ENCODE measurements at places on chromosomes 11 and 22. TPM values are rescaled to one million over a fixed set of nuclear protein-coding genes. Genes with fewer than 3 reads are reported as not detected.

GRCh38 chr22:35315855-35316745 is 16.4 kb downstream of the TOM1 start:
- DNase-seq: no peak
- H3K4me1 ChIP-seq: peaks cover 24% of the 10 kb centered on the region
- H3K36me3 ChIP-seq: peaks cover 3% of the 10 kb centered on the region
- peak overlapping the region; percentile 40 for H3K27ac ChIP-seq

DDTL gene
- 3.5 TPM for total RNA-seq

GRCh38 chr11:126485021-126485792 is 129.7 kb downstream of the ST3GAL4 start:
- H3K4me3 ChIP-seq: no peak overlapping the region
- H3K36me3 ChIP-seq: no peaks in the 10 kb centered on the region
- H3K4me1 ChIP-seq: no peaks in the 10 kb centered on the region
- no peak for DNase-seq

- H3K27ac ChIP-seq: no peak overlapping the region
- H3K36me3 ChIP-seq: no peaks in the 10 kb centered on the region
- no peak overlapping the region for H3K4me3 ChIP-seq
- H3K27me3 ChIP-seq: no peaks in the 10 kb centered on the region
Observed at GRCh38 chr22:42768385-42769035, 47.8 kb upstream of the A4GALT start.

DNA sequence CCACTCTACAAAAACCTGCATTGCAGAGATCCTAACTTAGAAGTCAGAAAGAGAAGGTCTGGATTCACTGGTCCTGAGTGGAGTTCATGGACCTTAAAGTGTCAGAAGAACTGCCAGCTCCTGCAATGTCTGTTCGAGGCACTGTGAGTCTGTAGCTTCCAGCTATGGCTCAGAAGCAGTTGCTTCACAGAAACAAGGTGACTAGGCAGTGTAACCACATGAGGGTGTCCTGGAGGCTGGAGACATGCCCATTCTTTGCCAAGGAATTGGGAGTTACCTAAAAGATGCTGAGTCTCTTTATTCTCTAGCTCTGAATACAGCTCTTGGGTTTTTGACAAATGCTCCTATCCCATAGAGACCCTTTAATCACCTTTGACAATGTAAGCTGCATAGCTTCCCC is 130.5 kb downstream of the SPON1 start:
- no peaks in the 10 kb centered on the region for H3K36me3 ChIP-seq
- no peaks in the 10 kb centered on the region for H3K27me3 ChIP-seq
- no peak for DNase-seq
- H3K27ac ChIP-seq: no peak overlapping the region
- H3K4me1 ChIP-seq: no peaks in the 10 kb centered on the region

Measured in cardiac muscle cell (in vitro differentiated cells and primary cell).